ENCODE measurements at places on chromosomes 7 and 10.
A peak's percentile ranks its signal among the peaks of the same experiment; 100 is the strongest.

DNA sequence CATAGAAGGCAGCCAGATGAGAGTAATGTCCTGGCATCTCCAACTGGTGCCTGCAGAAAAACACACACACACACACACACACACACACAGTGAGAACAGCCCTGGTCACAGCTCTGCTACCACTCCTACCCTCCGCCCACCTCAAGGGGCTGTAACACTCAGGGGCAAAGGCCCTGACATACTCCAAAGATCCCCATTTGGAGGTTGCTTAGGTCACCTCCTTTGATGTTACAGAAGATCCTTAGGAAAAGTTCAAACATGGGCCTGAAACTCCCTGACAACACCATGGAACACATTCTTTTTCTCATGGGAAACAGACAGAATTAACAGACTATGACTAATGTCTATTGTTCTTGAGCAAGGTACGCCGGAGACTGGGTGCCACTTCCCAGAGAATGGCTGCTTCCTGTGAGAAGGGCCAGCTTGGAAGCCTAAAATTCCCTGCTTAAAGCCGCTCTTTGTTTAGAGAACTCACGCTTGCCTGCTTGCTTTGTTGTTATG, 27.7 kb downstream of the DENND11 start:
- DNase-seq = no peak

GRCh38 chr10:71756311-71757191, 16.8 kb downstream of the VSIR start:
- no peak for DNase-seq

DNA sequence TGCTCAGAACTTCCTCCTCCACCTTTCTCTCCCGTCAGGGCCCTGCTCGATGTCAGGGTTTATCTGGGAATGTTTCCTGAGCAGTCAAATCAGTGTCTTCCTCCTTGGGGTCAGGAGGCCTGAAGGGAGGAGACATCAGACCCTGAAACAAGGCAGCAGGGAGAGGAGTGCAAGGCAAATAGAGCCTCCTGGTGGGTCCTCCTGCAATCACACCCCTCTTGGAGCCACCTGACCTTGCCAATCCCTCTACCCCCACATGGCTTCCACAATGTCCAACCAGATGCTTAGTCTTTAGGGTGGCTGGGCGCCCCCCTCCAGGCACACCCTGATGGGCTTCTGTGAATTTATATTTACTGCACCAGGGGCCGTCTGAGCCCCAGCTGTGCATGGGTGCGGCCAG, 12.2 kb downstream of the GPR26 start:
- DNase-seq = no peak

GRCh38 chr7:135232087-135232486, 1.6 kb upstream of the STRA8 start:
- no peak for DNase-seq

DNA sequence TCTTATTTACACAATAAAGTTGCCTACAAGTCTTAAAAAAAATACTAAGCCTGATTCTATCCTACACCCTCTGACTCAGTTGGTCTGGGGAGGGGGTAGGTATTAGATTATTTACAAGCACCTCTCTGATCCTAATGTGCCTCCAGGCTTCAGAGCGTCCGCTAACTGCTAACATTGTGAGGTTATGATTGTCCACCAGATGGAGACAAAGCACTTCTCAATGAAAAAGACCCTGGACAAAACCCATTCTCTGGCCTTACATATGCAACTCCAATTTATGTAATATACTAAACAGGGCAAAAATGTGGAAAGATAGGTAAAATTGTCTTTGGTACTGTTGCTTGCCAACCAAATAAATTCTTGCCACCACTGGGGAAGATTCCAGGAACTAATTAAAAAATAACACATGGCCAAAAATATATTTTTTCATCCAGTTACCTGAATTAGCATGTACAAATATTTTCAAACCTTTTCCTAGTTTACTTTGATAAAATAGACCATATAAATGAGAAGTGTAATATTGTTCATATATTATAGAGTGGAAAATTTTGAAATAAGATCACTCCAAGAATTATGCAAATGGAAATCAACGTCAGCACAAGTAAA, 92.4 kb downstream of the KIF20B start:
- peak; percentile 8 for DNase-seq

DNA sequence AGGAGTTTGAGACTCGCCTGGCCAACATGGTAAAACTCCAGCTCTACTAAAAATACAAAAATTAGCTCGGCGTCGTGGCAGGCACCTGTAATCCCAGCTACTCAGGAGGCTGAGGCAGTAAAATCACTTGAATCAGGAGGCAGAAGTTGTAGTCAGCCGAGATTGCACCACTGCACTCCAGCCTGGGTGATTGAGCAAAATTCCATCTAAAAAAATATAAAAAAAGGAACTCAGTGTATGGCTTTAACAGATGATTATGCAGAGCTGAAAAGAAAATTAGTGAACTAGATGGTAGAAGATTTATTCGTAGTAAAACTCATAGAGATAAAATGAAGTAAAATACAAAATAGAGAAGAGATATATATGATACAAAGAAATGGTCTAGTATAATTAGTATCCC, 12.6 kb upstream of the CNOT4 start:
- DNase-seq = no peak

- no peak for DNase-seq
Measured at GRCh38 chr10:126702181-126702580, 31.7 kb upstream of the C10orf90 start.

DNA sequence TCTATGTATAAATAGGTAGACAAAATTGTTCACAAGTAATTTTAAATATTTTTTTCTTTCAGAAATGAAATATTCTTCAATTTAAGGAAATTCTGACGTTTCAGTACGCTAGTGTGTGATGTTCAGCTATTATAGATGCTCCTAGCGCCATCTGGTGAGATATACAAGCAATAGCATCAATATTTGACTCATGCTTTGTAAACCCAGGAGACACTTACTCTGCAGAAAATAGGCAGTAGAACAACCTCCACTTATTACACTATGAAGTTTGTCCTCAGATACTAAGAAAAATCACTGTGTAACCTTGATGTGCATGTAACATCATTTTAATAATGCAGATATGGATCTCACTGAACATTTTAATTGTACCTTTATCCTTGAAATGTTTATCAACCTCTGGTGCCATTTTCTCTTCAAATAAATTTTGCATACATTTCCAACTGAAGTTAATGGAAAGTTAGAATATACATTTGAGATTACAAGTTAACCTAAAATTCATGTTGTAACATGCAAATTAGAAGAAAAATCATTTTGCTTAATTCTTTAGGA, 151.5 kb upstream of the FAM3C start:
- DNase-seq = no peak

DNA sequence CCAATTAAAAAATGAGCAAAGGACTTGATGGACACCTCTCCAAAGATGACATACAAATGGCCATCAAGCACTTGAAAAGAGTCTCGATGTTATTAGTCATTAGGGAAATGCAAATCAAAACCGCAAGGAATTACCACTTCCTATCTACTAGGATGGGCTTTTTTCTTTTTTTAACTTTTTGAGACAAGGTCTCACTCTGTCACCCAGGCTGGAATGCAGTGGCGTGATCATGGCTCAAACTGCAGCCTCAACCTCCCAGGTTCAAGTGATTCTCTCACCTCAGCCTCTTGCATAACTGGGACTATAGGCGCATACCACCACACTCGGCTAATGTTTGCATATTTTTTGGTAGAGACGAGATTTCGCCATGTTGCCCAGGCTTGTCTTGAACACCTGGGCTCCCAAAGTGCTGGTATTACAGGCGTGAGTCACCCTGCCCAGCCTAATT, 13.6 kb downstream of the NKX1-2 start:
- DNase-seq = no peak

GRCh38 chr7:33666531-33666930, 238.8 kb upstream of the BMPER start:
- DNase-seq = no peak

- no peak for DNase-seq
Measured at GRCh38 chr10:96570983-96571964, 15.5 kb downstream of the TM9SF3 start.

GRCh38 chr10:76885816-76886215, 751.8 kb downstream of the KCNMA1 start:
- no peak for DNase-seq

DNA sequence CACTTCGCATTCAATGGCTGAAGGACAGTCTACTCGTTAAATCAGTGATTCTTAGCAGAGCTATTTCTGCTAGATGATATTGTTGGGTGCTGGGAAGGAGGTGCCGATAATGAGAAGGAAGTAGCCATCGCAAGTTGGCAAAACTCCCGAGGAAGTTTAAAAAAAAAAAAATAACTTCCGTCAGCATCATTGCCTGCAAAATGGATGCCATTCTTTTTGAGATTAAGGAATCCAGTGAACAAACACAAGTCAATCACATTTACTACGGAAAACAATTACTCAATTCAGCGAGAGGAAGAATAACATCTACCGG, 74.4 kb upstream of the SFMBT2 start:
- no peak for DNase-seq

DNA sequence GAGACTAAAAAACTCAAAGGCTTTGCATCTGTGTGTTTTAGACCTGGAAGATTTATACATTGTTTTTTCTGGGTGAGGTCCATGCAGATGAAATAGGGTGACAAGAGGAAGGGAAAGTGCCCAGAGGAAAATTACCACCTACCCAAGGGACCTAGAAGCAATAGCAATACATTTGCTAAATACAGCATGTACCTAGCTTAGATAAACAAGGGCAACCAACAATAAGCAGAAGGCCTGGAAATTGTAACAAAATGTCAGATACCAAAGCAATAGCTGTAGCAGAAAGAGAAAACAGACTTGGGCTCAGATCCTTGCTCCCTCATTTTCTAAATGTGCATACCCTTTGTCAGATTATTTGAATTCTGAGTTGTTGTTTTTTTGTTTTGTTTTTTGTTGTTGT, 318.4 kb upstream of the KMT2E start:
- DNase-seq = no peak

GRCh38 chr7:1920266-1920681, 250.2 kb downstream of the ELFN1 start:
- peak; percentile 17 for DNase-seq

DNA sequence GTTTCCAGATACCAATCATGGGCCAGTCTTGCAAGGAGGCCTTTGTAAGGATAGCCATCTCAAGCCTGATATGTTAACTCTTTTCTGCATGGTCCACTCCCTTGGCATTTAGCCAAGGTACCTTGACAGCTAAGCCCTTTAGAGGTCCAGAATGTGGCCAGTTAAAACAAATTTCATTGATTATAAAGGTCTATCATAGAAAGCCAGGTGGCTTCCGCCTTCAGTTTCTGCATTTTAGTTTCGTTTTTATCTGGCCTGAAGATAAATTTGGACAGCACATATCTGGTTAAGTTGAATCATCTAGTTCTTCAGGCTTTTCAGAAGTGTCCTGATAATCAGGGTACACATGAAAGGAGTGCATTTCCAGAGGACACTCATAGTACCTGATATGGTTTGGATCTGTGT, 30.7 kb downstream of the ANKIB1 start:
- DNase-seq = no peak

DNA sequence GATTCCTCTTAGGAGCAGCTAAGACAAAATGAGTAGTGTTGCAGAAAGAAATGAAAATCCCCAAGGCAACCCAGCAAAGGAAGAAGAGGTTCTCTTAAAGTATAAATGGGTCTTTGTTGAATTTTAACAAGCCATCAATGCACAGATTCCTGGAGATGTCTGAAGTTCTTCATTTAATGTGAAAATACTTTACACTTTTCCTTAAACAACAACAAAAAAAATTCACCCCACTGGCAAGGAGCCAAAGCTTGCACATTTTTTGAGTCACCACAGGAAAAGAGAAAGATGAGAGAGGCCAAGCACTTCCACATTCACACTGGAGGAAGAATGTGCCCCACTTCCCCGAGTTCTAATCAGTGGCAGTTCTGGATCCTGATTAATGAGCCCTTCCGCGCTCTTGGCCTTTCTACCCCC, 286.4 kb upstream of the MEOX2 start:
- DNase-seq = no peak

DNA sequence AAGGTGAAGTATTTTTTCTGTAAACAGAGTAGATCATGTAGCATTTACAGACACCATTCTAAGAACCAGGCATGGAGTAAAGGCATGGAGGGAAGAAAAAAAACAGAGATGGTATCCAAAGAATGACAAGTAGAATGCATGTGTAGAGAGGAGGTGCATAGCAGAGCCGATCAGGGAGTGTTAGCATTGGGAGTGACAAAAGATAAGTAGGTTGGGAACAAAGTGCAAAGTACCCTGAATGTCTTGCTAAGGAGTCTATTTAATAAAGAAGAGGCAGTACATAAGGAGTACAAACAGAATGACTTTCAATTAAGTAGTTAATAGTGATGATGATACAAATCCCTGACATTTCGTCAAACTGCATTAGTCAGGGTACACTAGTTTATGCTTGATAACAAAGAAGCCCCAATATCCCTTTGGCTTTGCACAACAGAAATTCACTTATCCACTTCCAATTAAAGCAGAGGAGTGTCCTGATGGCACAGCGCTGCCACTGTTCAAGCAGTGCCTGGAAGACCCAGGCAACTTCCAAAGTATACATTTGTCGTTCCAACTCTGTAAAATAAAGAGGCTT, 371.5 kb downstream of the TNS3 start:
- DNase-seq = no peak

- DNase-seq = no peak
Measured at GRCh38 chr10:53667063-53667462, 894.5 kb upstream of the MBL2 start.

DNA sequence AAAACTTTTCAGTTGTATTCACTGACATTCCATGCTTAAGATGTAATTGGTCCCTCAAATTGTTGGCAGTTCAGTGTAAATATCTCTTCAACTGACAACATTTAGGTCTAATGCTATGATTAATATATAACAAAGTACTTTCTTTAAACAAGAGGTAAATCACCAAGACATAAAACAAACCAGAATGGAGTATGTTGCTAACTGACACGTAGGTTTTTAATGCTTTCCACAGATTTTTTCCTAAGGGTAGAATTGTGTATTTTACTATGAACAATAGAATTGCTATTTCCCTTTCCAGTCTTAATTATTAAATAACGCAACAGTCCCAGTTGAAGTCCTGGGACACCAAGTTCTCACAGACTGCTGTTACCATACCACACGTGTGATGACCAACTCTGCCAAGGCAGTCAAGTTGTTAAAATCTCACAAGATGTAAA, 4.1 kb downstream of the JCAD start:
- DNase-seq = no peak

DNA sequence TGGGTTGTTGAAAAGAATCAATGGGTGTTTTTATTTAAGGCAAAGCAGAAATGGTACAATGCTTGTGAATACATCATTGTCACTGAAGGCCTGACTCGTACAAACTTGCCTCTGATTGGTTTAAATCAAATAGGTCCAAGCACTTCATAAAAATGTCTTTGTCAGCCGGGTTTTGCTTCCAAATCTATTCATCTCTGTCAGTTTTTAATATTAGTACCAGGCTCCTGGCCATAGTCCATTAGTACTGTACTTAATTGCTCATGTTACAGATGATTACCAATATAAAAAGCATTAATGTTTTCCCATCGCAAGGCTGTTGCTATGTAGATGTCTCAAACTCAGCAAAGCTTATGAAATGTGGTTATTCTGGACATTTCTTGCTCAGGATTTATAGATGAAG, 171.9 kb downstream of the ARID5B start:
- DNase-seq = no peak

GRCh38 chr10:28627102-28627501, 50.2 kb upstream of the BAMBI start:
- no peak for DNase-seq
